NCI-H2171 (cell line): ENCODE measurements at places on chromosomes 2 and 18.

DNA sequence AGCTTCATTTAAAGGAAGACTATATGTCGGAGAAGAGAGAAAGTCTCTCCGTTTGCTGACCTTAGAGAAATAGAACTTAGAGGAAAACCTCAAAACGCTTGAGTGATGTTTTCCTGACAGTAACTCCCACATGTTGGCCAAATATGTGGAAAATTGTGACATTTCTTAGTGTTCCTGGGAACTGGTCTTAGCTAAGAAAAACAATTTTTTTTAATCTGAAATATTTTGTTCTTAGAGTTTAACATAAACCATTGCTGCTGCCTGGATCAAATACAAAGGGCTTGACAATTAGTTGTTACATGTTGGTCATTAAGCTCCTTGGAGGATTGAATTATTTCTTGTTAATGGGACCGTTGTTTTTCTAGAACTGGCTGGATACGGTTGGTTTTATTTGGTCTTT is 16.3 kb downstream of the DYNC2LI1 start:
- DNase-seq, result no peak

DNA sequence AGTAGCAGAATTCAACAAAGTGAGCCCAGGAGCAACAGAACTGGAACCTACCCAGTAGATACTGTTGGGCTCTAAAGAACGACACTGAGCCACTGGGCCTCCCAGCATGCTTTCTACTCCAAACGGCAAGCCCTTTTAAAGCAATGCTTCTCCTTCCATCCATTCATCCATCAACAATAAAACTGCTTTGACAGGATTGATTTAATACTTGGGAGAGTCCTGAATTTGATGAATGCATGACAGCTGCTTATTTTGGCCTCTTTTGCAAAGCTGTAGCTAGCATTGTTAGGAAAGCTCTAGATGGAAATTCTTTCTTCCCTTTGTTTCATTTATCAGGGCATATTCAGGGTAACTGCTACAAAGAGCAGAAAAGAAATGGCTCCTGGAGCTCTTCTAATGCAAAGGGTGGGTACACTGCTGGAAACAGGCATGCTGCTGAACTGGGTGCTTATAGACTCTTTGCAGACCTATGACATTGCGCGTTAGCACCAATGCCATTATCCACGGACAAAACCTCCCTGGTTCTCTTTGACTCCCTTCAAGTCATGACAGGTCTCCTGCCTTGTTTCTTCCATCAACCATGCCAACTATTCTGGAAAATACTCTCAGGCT is 138.4 kb upstream of the HNRNPA3 start:
- no peak for DNase-seq

DNA sequence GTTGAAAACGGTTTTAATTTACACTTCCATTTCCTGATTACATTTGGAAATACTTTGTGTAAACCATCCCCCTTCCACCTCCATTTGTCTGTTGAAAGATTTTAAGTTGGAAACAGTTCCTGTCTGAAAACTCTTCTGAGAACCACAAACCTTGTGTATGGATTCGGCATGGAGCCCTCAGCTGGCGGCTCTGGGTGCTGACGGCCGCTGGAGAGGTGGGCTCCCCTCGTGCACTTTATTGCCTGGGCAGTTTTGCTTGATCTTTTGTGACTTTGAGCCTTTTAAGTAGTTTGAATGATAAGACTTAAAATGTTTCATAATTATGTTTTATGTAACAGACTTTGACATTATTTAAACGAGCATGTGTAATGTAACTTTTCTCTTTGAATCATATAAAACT is 11.1 kb downstream of the KLF11 start:
- no peak for DNase-seq

DNA sequence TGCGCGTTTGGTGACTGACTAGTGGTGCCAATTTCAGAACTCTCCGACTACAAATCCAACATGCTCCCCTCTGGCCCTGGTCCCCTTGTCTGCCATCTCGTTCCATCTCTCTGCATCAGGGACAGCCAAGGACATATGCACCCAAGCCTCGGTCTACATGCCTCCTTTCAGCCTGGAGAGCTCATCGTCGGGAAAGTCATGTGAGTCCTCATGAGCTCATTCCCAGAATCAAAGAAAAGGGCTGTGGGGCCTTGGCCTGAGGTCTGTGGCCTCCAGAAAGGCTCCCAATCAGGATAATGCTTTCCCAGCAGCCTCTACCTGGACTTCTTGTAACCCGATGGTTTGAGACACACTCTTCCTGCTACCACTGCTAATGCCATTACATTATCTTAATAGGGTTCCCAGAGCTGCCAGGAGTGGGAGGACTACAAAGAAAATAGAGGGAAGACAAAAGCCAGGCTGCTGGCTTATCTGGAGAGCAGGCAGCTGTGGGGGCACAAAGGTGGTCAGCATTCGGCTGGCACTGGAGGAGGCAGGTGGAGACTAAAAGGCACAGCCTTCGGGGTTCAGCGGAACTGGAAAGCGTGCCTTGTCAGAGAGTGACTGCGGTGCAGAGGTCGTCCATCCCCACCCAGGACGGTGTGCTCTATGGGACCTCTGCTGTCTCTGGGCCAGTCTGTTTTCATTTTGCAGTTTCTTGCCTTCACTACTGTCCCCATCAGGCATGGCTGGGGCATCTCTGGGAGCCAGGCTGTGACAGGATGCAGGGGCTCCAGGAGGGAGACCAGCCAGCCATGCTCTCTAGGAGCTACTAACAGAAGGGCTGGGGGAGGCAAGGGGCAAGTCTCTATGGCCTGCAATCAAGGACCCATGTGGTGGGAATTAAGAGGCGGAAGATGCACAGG is 104.4 kb upstream of the SMAD2 start:
- no peak for DNase-seq

DNA sequence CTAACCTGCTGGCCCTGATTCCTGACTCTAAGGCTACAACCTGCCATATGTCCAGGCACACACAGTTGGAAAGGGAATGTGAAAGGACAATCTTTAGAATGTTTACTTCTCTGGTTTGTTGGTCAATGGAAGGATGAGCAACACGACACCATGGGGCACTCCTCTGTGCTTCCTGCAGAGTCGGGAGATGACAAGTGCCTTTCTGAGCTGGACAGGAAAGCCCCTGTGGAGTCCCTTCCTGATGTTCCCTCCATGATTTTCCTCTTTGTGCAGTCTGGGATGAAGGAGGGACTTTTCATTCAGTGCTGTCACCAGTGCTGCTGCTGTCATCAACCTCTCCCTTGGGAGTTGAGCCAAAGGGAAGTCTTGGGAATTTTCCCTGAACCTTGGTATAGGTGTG is 22.6 kb upstream of the SERPINB7 start:
- no peak for DNase-seq

DNA sequence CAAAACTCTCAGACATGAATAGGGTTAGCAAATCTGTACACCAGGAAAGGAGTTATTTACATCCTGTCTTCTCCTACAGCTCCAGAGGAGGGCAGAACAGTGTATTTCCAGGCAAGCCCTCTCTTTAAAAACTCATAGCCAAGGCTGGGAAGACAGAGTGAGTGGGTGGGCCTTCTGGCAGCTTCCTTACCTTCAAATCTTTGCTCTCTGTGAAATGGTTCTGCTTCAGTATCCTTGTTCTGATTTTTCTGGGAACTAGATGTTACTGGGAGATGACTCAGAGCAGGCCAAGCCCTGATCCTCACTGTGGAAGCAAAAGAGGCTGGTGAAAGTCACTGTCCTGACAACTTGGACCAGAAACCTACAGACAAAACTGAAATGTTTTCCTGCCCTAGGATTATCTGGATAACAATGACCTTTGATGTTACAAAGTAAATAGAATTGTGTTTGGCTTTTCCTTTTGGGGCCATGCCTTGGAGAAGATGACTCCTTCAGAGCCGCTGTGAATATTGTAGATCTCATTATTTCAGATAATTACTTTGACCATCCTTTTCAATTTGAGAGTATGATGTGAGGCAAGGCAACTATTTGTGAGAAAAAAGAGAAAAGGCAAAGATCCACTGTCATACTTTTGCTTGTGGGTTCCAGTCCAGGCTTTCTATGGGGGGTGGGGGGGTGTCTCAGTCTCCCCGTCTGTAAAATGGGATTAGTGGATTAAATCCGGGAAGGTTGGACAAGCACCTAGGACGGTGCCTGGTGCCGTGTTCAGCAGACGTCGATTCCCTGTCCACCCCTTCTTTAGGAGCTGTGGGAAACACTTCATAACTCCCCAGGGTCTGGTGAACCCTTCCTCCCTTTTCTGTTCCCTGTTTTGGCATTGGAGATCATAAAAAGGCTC is 644 bp upstream of the QPCT start:
- no peak for DNase-seq

- no peak for DNase-seq
Observed at GRCh38 chr2:152355409-152355831, 20.4 kb downstream of the FMNL2 start.
